Effector CD4-positive, alpha-beta T cell (primary cell): ENCODE measurements at places on chromosomes 7 and 10.

GRCh38 chr7:28481091-28481926, 69.0 kb downstream of the CREB5 start:
- no peak for DNase-seq

GRCh38 chr10:86250399-86250798, 116.2 kb downstream of the GRID1 start:
- DNase-seq, result no peak

- DNase-seq, result no peak
Measured at GRCh38 chr7:104976966-104977636, 36.9 kb upstream of the KMT2E start.

GRCh38 chr10:99429517-99430095, 818 bp downstream of the GOT1 start:
- DNase-seq, result no peak

GRCh38 chr10:82969405-82969804, 1094.4 kb downstream of the NRG3 start:
- DNase-seq, result no peak

GRCh38 chr10:102311025-102311420, 65.7 kb downstream of the GBF1 start:
- no peak for DNase-seq

GRCh38 chr7:102454468-102454867, 10.2 kb downstream of the ALKBH4 start:
- no peak for DNase-seq

- DNase-seq, result no peak
Measured at GRCh38 chr10:10353326-10353868, 664.3 kb upstream of the CELF2 start.

- DNase-seq, result no peak
Measured at GRCh38 chr7:129343099-129343700, 91.0 kb upstream of the STRIP2 start.

GRCh38 chr7:2312267-2312929, 1.8 kb downstream of the SNX8 start:
- no peak for DNase-seq

- DNase-seq, result no peak
Measured at GRCh38 chr10:95242581-95243317, 48.1 kb downstream of the PDLIM1 start.

GRCh38 chr10:122328676-122329075, 45.8 kb upstream of the PLEKHA1 start:
- DNase-seq, result no peak

- no peak for DNase-seq
Measured at GRCh38 chr10:92181575-92181974, 109.3 kb downstream of the CPEB3 start.

GRCh38 chr7:133649593-133649992, 396.7 kb downstream of the EXOC4 start:
- DNase-seq, result no peak

- DNase-seq, result no peak
Measured at GRCh38 chr7:140926021-140926817, 1.5 kb upstream of the BRAF start.

DNA sequence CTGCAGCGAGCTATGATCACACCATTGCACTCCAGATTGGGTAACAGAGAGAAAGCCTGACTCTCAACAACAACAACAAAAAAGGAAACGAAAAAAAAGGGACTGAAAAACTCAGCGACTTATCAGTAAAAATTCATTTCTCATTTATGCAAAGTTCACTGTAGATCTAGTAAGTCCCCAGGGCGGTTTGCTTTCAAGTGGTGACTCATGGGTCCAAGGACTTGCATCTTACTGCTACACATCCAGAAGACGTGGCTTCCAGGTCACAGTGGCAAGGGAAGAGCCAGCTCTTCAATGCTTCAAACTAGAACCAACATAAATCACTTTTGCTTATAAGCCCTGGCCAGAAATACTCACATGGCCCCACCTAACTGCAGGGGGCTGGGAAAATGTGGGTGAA, 178.3 kb upstream of the AUTS2 start:
- DNase-seq, result no peak

- DNase-seq, result no peak
Measured at GRCh38 chr10:63549810-63550209, 28.6 kb downstream of the REEP3 start.

GRCh38 chr10:58743466-58744115, 230.9 kb downstream of the BICC1 start:
- no peak for DNase-seq

- no peak for DNase-seq
Measured at GRCh38 chr7:27173956-27174873, at the start of gene HOXA10. Gene HOXA10, minus strand, starts transcription at chr7:27174320. Its CDS starts 14 bp downstream, at chr7:27174306.

- DNase-seq, result no peak
Measured at GRCh38 chr10:77507291-77507880, 130.2 kb downstream of the KCNMA1 start.

DNA sequence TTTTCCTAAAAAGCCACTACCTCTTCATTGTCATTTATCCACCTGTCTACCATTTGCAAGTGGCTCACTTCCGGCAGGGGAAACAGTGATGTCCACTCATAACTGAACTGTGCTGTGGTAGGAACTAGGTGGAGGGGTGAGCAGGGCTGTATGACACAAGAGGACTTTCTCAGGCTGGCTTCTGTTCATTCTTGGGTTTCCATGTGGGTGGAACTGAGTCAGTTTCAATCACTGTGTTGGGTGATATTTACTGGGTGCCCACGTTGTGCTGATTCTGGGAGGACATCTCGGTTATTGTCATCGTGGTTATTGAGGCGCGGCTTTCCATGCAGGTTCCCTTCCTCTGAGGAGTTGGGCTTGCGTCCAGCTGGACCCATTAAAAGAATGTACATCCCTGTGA, 38.8 kb downstream of the RAMP3 start:
- DNase-seq, result no peak

DNA sequence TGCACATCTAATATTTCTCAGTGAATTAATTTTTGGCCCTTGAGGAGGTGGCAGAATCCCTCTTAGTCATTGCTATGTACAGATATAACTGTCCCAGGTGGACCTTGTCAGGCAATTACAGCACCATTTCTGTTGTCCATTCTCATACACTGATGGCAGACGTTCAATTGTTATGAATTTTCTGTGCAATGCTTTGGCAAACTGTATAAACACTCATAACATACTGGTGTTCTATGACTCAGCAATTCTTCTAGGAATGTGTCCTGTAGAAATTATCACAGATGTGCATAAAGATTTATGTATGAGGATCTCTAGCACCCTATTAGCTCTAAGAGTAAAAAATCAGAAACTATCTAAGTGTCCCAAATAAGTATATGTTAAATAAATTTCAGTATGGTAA, 80.8 kb downstream of the DNAJB9 start:
- no peak for DNase-seq

- DNase-seq, result no peak
Measured at GRCh38 chr10:50619882-50620281, 3.9 kb downstream of the SGMS1 start.

GRCh38 chr10:116765648-116766081, 23.3 kb upstream of the HSPA12A start:
- no peak for DNase-seq

GRCh38 chr10:71694567-71694968, 25.0 kb downstream of the C10orf105 start:
- DNase-seq, result no peak

- DNase-seq, result no peak
Measured at GRCh38 chr10:102593074-102593803, 51.0 kb upstream of the TRIM8 start.
